Frontal cortex (tissue), 4 donors: ENCODE measurements at places on chromosomes 3 and 15.
A peak's percentile ranks its signal among the peaks of the same experiment; 100 is the strongest.

DNA sequence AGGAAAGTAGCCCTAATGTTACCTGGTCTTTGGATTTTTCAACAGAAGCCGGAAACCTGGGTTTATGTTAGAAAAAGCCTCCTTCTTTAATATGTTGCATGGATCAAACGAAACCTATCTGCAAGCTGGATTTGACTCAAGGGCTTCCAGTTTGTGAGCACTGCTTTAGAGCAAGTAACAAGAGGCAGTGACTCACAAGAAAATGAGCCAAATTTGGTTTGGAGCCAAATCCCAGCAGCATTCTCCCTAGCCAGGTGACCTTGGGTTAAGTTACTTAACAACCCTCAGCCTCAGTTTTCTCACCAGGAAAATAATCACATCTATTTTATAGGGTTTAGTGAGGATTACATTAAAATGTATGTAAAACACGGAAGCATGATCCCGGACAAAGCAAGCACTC is 215.2 kb upstream of the PRICKLE2 start:
- peak; percentile 21 for DNase-seq

GRCh38 chr3:21542656-21543379 is 208.2 kb downstream of the ZNF385D start:
- no peak for DNase-seq

- no peak for DNase-seq
Measured at GRCh38 chr15:98924401-98925049, 83.1 kb downstream of the PGPEP1L start.

GRCh38 chr3:178823591-178824246 is 247.9 kb downstream of the ZMAT3 start:
- DNase-seq = no peak

- DNase-seq = no peak
Measured at GRCh38 chr3:45597171-45597570, 2.6 kb downstream of the LIMD1 start.

DNA sequence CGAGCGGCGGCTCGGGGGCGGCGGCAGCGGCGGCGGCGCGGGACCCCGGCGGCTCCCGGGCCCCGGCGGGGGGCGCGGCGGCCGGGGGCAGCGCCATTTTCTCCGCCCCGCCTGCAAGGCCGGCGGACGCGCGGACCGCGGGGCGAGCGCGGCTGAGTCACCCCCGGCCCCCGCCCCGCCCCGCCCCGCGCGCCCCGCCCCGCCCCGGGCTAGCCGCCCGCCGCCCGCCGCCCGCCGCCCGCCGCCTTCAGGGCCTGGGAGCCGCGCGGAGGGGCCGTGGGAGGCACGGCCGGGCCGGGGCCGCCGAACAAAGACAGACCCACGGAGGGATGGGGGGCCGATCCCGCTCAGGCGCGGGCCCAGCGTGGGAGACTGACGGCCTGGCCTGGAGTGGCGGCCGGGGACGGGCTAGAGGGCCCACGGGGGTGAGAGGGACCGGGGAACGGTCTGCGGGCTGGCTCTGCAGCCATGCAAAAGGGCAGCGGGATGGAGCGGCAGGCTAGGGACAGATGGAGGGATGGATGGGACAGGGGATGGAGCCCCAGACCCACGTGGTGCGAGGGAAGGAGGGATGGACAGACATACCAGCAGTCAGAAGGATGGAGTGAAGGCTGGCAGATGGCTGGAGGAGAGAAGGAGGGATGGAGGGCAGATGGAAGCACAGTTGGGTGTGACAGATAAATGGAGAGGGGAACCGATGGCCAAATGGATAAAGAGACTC is at the start of gene EIF4E3:
Gene EIF4E3 (minus strand): TSS at position 132 of the 721 bp plus-strand sequence. CDS start 35 bp downstream, at position 97.
- DNase-seq = peak; percentile 89

DNA sequence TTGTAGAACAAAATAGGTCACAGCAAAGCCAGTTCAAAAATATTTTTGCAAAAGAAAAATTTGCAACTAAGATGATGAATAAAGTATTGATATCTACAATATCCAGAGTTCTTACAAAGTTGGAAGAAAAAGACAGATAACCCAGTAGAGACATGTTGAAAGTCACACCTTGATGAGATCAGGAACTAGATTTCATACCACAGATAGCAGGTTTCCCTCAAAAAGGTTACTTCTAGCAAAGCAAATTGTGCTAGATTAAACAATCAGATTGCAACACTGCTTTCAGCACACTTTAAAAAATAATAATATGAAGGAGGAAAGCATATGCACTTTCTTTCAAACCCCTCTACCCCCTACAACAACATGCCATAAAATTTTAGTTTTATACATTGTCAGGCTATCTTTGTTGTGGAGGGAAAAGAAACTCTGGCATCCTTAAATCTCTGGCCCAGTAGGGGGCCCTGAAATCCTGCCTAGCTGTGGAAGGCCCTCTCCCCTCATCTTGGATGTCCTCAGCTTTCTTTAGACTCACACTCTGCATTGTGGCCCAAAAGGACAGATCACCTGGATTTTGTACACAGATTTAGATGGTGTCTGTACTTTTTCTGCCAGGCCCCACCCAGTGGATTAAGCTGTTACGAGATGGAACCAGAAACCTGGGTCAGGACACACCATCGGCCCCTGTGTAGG is 50.9 kb downstream of the CCR3 start:
- DNase-seq = no peak

DNA sequence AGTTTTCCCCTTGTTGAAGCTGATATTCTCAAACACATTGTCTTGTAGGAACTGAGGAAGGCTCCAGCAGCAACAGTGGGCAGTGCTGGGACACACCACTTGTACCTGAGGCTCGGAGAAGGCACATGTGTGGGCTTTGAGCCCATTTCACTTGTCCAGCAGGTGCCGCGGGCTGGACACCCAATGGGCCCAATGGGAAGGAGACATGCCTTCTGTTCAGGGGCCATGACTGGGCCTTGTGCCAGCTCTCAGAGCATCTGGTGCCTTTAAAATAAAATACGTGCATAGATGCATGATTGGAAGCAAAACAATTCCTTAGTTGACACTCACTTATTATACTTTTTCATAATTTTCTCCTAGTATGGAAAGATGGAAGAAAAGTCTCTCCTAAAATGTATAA is 334.2 kb downstream of the KLF13 start:
- no peak for DNase-seq

DNA sequence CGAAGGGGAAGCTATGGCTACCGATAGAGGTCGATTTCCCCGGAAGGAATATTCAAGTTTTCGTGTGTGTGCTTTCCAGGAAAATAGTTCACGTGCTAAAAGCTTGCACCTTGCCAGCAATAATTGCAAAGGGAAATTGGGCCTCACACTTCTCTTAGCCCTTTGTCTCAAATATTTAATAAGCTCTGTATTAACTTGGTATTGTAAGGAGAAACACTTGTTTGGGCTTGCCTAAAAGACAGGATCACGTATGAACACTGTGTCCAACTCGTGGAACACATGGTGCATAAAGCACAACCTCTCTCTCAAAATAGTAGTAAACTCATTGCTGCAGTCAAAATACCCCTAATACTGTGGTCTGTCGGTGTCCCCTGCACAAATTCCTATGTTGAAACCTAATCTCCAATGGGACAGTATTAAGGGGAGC is 352 bp upstream of the TMF1 start:
- DNase-seq = no peak

GRCh38 chr3:59733041-59733809 is 683.4 kb upstream of the CFAP20DC start:
- DNase-seq = no peak

- DNase-seq = no peak
Measured at GRCh38 chr3:141913150-141913811, 36.8 kb downstream of the ATP1B3 start.

DNA sequence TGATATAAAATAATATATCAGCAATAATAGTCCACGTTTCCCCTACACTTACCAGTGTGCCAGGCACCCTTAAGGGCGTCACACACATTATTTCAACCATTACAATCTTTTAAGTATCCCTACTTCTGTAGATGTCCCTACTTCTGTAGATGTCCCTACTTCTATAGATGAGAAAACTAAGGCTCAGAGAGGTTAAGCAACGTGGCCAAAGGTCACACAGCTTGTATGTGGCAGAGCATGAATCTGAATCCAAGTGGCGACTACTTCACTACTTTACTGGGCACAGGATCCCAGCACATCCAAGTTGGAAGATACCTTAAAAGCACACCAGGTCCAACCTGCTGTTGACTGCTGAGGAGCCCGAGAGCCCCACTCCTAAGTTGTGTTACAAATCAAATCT is 77.5 kb downstream of the TLE3 start:
- no peak for DNase-seq

- no peak for DNase-seq
Measured at GRCh38 chr15:25714538-25714840, 148.6 kb downstream of the ATP10A start.

- DNase-seq = peak; percentile 49
Measured at GRCh38 chr3:9915254-9916141, 1.4 kb upstream of the IL17RC start.

GRCh38 chr3:32281570-32282106 is 43.2 kb downstream of the CMTM8 start:
- DNase-seq = no peak

DNA sequence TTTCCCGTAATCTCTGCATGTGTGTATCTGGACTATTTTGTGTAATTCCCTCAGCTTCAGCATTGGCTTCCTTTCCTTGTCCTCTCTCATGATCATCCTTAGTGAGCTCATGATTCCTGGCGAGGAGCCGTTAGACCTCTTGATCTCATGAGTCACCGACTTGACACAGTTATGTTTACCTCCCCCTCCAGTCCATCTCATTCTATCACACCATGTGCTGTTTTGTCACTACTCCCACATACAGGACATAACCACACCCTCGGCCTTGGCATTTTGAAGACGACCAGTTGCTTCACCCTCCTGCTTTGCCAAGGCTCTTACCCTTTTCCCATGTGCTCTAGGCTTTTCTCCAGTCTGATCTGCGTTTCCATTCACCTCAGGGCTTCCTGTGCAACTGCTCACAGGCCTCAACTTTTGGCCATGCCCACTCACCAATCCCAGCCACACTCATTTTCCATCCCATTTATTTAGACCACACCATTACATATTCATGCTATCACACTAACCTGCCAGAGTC is 41.5 kb downstream of the CP start:
- peak; percentile 4 for DNase-seq

GRCh38 chr15:57522148-57522547 is 69.6 kb upstream of the MYZAP start:
- DNase-seq = no peak

DNA sequence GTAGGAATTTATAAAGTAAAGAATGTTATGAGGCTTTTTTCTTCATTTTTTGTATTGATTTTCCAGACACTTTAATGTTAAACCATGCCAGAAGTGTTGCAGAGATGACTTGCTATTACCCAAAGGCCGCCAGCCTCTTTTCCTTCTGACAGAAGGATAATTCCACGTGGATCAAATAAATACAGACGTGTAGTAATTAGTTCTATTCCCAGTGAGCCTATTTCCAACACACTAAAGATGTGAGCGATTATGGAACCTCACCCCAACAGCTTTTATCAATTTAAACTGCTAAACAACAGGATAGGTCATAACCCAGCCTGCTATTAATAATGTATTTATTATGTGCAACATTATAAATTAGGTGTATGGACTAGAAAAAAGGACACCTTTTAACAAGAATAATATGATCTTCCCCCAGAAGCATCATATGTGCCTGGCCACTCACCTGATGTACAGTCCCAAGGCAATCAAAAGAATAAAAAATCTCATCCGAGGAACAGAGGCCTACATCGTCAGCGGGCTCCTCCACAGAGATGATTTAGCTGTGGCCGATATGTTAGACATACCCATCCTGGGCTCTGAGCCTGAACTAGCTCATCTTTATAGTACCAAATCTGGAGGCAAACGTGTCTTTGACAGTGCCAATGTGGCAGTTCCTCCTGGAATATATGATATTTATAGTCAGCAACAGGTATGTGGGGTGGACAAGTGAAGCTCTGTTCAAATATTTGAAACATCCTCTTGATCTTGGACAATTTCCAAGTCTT is 125.9 kb upstream of the C15orf61 start:
- DNase-seq = no peak

GRCh38 chr3:109336291-109336861 is 970 bp downstream of the DPPA4 start:
- DNase-seq = no peak

- no peak for DNase-seq
Measured at GRCh38 chr3:56915966-56916586, 114.3 kb upstream of the ARHGEF3 start.

- DNase-seq = no peak
Measured at GRCh38 chr3:168612671-168613070, 516.9 kb upstream of the GOLIM4 start.

GRCh38 chr15:77568973-77569728 is 63.6 kb downstream of the LINGO1 start:
- no peak for DNase-seq

GRCh38 chr3:119681279-119681678 is 4.1 kb upstream of the COX17 start:
- DNase-seq = no peak

GRCh38 chr3:61663356-61664104 is 102.2 kb downstream of the PTPRG start:
- DNase-seq = no peak

DNA sequence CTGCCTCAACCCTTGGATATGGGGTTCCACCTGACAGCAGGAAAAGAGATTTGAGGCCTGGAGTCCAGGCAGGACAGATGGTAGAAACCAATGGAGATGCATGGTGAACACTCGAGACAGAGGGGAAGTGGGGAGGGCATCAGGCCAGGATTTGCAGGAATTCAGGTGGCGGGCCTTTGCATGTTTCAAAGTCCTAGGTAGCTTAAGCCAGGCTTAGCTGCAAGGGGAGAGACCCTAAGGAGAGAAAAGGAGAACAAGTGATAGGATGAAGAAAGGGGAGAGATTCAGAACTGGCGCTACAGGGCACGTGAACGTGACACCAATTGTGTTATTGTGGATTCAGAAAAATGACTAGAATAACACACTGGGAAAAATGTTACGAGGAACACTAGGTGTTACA is 182.6 kb downstream of the PDZRN3 start:
- DNase-seq = no peak

GRCh38 chr15:73873889-73874511 is 636 bp downstream of the TBC1D21 start:
- no peak for DNase-seq

DNA sequence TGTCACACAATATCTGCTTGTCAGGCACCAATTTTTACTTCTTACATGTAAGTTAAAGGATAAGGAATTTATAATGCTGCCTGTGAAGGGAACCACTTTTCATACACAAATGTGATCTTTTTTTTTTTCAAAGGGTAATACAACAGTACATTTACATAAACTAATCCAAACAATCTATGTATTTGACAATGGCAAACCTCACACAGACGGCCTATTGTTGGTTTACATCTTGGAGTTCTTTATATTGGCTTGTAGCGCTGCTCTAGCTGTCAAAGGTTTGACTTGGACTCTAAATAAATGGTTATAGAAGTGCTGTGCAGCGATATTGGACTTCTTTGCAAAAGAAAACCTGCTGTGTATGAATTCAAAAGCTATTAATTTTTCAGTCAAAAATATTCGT is 598.0 kb downstream of the FOXP1 start:
- no peak for DNase-seq

GRCh38 chr15:95341686-95342085 is 988.8 kb upstream of the NR2F2 start:
- DNase-seq = no peak

- DNase-seq = no peak
Measured at GRCh38 chr15:100105101-100105500, 236.7 kb downstream of the ADAMTS17 start.

- no peak for DNase-seq
Measured at GRCh38 chr3:151896246-151897012, 23.0 kb downstream of the SUCNR1 start.

GRCh38 chr3:175413926-175414325 is 554.8 kb downstream of the NAALADL2 start:
- DNase-seq = no peak
